ENCODE measurements at places on chromosomes 5 and 9.

DNA sequence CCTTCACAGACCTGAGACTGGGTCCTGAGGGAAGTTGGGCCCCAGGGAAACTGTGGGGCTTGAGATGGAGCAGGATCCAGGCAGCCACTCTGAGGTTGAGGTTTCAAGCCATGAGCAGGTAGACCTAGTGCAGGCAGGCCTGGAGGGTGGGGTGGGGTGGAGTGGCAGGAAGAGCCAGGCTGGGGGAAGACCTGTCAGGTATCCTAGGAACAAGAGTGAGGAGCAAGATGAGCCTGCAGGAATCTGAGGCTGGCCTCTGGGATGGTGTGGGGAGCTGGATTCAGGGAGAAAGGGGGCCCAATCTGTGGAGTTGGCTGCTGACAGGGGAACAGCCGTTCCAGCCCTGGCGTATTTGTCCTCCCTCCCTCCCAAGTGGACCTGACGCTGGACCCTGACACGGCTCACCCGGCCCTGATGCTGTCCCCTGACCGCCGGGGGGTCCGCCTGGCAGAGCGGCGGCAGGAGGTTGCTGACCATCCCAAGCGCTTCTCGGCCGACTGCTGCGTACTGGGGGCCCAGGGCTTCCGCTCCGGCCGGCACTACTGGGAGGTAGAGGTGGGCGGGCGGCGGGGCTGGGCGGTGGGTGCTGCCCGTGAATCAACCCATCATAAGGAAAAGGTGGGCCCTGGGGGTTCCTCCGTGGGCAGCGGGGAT, 9.8 kb downstream of the RACK1 start:
- DNase-seq = no peak

- no peak for DNase-seq
These were observed 85.6 kb downstream of the GADD45G start for GRCh38 chr9:89690334-89690912.

DNA sequence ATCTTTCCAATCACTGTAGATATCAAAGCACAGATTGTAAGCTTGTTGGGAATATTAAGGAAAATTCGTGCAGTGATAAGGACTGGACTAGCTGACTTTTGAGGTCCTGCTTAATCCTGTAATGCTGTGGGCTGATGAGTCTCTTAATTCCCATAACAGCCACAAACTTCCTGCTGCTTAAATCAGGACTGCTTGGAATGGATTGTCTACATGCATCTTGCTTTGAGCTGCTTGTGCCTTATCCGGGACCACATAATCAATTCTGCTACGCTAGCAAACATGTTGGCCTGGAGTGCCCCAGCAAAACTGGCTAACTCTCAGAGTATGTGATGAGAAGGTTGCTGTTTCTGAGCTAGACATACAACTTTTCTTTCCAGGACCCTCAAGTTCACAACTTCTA, 79.6 kb downstream of the SNCAIP start:
- DNase-seq = no peak

DNA sequence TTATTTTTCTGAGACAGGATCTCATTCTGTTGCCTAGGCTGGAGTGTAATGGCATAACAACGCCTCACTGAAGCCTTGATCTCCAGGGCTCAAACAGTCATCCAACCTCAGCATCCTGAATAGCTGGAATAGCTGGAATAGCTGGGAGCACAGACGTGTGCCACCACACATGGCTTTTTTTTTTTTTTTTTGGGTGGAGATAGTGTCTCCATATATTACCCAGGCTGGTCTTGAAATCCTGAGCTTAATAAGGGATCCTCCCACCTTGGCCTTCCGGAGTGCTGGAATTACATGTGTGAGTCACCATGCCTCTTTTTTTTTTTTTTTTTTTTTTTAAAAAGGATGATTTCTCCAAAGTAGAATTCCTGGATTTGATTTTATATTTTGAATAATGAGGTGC, 60.7 kb downstream of the NSD1 start:
- no peak for DNase-seq

DNA sequence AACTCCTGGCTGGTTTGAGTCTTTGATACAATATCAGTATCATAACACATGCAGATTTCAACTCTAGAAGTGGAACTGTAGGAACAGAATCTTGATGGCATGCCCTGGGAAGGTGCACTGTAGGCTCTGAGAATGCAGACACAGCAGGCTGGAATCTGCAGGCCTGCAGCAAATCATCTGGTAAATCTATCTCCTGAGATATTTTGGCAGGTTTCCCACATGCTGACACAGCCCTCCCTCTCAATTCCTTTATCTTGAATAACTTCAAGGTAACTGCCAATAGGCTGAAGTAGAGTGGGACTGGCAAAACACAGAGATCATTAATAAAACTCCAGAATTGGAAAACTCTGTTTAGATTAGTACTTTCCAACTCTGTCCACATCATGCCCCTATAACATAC, 177.8 kb upstream of the PCSK5 start:
- DNase-seq = no peak

- DNase-seq = no peak
These were observed 22.2 kb downstream of the ELL2 start for GRCh38 chr5:95939465-95939864.

- no peak for DNase-seq
These were observed 43.5 kb upstream of the STXBP1 start for GRCh38 chr9:127568618-127568970.

GRCh38 chr9:136001231-136001630, 40.1 kb upstream of the UBAC1 start:
- DNase-seq = no peak

DNA sequence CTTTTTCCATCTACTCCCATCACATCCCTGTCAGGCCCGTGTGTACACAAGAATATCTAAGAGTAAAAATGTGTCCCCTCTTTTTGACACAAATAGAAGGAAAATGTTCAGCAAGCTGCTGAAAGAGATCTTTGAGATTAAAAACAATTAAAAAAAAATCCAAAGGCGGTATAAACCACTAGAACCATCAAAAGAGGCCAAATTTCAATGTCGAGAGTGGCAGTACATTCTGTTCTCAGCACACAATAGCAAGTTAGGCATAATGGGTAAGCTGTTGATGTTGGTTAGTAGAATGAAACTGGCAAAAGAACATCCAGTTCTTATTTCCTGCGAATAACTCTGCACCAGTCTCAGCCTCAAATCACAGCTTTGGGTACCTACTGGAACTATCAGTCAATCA, 95.2 kb upstream of the IL7R start:
- no peak for DNase-seq

- DNase-seq = no peak
These were observed 7.3 kb downstream of the PHF19 start for GRCh38 chr9:120869726-120870125.

- DNase-seq = no peak
These were observed 39.0 kb downstream of the GDA start for GRCh38 chr9:72188232-72188631.

DNA sequence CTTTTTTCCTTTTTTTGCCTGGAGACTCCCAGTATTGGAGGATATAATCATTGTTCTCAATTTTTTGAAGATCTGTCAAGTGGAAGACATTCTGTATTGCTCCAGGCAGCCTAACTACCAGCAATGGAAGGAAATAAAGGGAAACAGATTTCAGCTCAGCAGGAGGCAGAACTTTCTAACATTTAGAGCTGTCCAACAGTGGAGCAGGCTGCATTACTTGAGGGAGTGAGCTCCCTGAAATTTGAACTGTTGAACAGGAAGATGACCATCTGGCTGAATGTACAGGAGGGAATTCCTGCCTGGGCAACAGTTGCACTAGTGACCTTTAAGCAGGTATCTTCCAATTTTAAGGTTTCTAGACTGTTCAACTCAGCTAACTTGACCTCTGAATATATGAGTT, 1.1 kb upstream of the GAPVD1 start:
- DNase-seq = no peak

DNA sequence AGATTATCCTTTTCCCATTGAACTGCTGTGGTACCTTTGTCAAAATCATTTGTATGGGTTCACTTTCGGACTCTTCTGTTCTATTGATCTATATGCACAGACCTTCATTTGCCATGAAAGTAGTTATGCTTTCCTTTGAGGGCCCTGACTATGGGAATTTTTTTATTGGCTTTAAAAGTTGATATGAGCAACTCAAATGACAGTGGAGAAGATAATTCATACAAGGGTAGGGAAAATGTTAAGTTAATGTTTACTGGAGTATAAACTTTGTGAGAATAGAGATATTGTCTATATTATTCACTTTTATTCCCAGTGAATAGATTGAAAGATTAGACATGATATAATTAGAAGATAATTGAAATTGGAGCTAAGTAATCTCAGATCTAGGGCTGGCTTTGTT, 94.8 kb downstream of the ATP10B start:
- no peak for DNase-seq

DNA sequence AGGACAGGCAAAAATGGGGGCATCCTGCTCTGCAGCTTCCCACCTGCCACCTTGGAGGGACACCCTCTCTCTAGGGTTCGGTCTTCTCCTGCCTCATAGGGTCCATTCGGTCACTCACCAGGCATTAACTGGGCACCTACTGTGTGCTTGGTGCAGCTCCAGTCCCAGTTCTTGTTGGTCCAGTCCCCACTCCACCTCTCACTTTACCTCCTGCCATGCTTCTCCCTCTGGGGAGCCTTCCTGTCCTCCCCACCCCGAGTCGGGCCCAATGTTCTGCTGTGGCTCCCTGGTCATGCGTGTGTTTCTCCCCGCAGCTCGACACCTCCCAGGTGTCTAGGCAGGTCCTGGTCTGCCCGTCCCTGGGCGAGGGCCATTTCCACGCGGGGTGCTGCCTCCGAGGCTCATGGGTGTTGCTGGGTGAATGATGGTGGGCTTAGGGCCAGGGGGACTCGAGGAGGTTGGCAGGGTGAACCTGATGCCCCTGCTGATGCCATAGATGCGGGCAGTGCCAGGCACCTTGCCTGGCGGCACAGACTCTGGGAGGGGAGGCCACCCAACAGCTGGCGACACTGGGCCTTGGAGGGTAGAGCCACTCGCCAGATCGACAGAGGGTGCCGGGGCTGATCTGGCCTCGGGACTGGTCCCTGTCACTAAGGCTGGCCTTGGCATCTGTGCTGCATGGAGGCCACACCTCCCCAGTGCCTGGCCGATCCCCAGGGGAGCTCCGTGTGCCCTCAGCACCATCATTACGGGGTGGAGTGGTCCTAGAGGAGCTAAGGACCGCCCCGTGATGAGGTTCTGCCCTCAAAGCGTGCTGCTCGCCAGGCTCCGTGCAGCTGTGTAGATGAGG, 66.0 kb upstream of the RNU6ATAC start:
- DNase-seq = no peak

- DNase-seq = no peak
These were observed 21.6 kb downstream of the BHMT start for GRCh38 chr5:79133121-79133656.

DNA sequence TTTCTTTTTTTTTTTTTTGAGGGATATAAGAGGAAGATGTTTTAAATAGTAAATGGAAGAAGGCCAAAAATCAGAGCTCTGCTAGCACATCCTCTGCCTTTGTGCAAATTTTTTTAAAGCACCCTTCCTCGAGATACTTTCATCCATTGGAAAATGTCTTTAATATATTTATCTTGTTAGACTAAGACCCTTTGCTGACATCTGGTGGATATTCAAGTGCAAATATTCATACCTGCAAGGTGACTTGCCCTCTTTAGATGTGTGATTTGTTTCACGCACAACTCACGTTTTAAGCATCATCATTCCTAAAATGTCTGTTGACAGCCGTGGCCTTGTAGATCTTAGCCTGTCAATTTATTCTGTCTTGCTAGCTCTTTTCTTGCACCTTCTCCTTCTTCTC, 258.5 kb downstream of the AGTPBP1 start:
- DNase-seq = no peak

DNA sequence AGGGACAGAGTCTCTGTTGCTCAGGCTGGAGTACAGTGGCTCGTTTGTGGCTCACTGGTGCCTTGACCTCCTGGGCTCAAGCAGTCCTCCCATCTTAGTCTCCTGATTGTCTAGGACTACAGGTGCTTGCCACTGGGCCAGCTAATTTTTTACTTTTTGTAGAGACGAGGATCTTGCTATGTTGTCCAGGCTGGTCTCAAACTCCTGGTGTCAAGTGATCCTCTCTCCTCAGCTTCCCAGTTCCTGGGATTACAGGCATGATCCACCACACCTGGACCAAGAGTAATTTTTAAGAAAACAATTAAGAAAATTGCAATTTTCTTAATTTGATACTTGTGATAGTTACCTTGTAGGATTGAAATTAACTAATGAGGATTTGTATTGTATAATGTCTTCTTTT, 73.9 kb downstream of the GPBP1 start:
- no peak for DNase-seq

DNA sequence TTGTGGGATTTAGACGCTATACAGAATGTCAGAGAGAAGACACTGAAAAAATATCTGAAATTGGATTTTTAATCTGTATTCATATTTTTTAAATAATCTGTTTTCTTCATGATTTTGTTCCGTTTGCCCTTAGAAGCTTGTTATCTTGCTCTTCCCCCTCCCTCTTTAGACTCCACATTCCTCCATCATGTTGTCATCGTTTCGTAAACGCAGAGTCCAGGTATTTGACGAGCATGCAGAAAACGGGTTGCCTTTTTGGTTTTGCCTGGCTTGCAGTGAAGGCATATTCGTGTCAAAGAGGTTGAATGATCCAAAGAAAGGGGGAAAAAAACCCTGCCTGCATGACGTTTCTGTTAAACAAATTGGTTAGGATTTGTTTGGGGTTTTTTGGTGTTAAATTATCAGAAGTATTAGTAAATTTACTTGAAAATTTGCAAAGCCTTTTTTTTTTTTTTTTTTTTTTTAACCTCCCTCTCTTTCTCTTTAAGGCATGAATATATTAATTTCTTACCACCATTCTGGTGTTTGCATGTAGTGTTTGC, 2.9 kb downstream of the SPTAN1 start:
- no peak for DNase-seq

GRCh38 chr9:137441935-137442321, 771 bp upstream of the ENTPD8 start:
- DNase-seq = no peak

DNA sequence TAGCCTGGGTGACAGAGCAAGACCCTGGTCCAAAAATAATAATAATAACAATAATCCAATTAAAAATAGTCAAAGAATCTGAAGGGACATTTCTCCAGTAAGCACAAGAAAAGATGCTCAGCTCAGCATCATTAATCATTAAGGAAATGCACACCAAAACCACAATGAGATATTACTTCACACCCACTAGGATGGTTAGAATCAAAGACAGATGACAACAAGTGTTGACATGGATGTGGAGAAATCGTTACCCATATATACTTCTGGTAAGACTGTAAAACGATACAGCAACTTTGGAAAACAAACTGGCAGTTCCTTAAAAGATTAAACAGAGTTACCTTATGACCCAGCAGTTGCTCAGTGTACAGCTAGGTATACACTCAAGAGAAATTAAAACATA, 5.3 kb upstream of the FANCG start:
- DNase-seq = no peak

GRCh38 chr9:116233160-116233530, 79.6 kb downstream of the PAPPA start:
- DNase-seq = no peak
